Retinal pigment epithelial cell (primary cell): ENCODE measurements at places on chromosomes 6 and 20.

DNA sequence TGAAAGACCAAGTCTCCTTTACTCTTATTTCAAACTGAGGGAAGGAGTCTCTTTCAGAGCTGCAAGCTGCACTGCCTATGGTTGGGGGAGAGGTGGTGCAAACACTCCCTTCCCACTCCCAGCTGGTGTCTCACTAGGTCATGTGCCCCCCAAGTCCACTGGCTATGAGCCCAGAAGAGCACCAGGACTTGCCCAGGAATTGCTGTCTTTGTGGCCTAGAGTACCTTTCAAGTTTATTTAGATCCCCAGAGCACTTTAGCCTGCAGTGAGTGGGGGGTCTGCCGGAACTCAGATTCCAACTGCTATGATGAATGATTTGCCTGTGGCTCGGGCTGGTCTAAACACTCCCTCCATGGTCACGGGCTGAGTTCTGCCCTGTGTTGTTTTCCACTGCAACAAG lies 192.6 kb upstream of the CITED2 start:
- DNase-seq = no peak

- DNase-seq = no peak
Observed at GRCh38 chr6:4682431-4683097, 93.6 kb upstream of the CDYL start.

DNA sequence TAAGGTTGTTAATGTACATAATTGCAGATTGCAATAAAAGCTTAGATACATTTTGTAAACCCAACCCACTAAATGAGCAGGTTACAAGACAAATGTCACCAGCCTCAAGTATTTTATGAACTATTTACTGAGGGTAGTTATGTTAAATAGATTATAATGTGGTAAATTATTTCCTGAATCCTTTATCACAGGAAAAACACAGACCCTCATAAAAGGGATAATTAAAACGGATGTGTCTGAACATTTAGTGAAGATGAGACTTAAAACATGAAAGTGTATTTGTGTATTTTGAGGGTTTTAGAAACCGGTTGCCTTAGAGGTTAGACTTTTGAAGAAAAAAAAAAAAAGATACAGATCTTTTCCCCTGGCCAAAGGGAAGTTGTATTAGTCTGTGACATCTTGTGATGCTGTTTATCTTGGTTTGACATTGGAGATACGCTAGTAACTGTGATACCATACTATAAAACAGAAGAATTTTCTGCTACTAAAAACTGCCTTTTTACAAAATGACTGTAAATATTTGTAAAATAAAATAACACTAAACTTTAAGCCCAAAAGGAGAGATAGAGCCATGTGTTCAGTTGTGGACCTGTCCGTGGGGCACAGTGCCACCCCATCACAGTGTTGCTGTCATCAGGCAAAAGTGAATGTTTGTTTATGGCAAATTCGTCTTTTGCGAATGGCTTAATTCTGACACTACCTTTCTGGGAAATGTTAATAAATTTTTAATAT lies 9.7 kb downstream of the DYNLT1 start:
- DNase-seq = no peak

GRCh38 chr6:68052234-68052633 lies 582.8 kb upstream of the ADGRB3 start:
- no peak for DNase-seq

- DNase-seq = no peak
Observed at GRCh38 chr6:127199470-127199869, 67.2 kb upstream of the RNF146 start.

GRCh38 chr6:41974281-41974825 lies 32.7 kb upstream of the CCND3 start:
- no peak for DNase-seq

DNA sequence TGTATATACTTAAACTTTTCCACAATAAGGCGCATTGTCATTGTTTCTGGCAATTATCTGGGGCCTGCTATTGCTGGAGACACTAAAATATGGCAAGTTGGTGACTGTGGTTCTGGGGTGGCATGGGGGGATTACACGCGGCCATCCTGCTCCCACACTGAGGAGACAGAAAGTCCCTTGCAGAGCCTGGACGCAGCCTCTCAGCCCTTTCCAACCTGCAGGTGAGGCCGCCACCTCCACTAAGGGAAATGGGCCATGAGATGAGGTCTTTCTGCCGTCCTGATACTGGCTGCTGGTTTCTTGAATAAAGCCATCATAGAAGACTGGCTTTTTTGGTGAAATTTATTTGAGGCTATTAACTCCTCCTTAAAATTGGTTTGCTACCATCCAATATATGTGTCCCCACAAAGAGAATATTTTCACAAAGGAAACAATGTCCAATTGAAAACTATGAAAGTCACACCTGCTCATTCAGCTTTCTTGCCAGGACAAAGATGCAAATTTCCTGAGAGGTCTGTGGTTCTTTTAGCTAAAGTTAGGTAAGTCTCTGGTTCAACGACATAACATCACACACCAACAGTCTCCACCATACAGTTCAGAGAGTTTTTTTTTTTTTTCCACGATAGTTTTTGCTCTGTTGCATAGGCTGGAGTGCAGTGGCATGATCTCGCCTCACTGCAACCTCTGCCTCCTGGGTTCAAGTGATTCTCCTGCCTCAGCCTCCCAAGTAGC lies 13.0 kb downstream of the TXNDC5 start:
- DNase-seq = no peak

GRCh38 chr6:52303178-52303577 lies 18.6 kb upstream of the MCM3 start:
- no peak for DNase-seq

DNA sequence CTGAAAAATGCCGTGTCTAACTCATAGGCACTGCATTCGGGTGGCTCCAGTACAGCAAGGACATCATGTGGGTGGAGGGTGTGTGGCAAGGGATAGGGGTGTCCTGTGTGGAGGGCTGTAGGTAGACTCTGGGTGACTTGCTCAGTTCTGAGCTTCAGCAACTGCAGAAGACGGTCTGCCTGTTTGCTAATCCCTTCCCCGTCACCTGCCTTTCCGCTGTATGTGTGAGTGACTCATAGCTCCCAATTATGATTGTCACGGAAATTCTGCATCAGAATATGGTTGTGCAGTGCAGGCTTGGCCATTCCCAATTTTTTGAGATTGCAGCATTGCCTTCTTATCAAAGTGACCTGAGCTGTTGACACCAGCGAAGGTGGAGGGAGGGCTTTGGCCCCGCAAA lies 174.3 kb downstream of the CDH4 start:
- DNase-seq = peak; percentile 21

GRCh38 chr6:24089736-24090135 lies 36.3 kb upstream of the NRSN1 start:
- DNase-seq = no peak

- DNase-seq = no peak
Observed at GRCh38 chr6:113383701-113384100, 473.4 kb upstream of the MARCKS start.

- DNase-seq = no peak
Observed at GRCh38 chr6:146253691-146254090, 224.8 kb downstream of the GRM1 start.

GRCh38 chr20:58555078-58555765 lies 40.0 kb upstream of the APCDD1L start:
- peak; percentile 39 for DNase-seq

- DNase-seq = no peak
Observed at GRCh38 chr20:59438201-59438600, 137.8 kb downstream of the EDN3 start.

- DNase-seq = no peak
Observed at GRCh38 chr6:26524722-26525370, 13.3 kb upstream of the HMGN4 start.

GRCh38 chr6:104623052-104623690 lies 236.5 kb downstream of the HACE1 start:
- peak; percentile 39 for DNase-seq

- DNase-seq = no peak
Observed at GRCh38 chr20:53814060-53814459, 220.4 kb upstream of the ZNF217 start.

- DNase-seq = no peak
Observed at GRCh38 chr6:145704143-145704781, 31.1 kb downstream of the EPM2A start.

DNA sequence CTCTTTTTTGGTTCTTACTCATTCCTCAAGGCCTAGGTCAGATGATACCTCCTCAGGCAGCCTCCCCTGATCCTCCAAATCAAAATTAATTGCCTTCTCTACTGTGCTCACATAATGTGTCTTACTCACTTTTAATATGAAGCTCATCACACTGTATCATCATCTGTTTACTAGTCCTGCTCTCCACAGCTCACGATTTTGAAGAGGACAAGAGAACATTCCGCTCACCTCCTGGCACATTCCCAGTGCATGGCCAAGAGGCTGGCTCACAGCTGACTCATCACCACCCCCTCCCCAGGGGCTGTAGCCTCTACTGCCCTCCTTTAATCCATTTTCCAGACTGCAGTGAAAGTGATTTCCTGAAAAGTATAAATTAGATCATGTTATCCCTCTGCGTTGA lies 133.1 kb downstream of the ALDH8A1 start:
- DNase-seq = peak; percentile 54

GRCh38 chr6:113882336-113883022 lies 25.3 kb downstream of the MARCKS start:
- no peak for DNase-seq

DNA sequence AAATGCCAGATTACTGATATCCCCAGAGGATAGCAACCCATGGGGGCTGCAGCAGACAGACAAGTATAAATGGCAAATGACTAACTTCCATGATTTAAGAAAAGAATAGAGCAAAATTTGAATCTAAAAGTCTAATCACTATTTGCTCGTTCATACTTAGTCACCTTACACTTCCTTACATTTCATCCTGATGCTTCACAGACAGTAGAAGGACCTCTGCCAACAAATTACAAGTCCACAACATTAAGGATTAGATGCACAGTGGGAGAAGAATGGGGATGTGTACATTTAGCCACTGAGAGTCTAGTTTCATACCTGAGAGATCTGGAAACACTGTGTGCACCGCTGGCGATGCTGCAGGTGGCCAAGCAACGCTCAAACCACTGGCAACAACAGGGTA lies 72.4 kb downstream of the FYN start:
- no peak for DNase-seq

DNA sequence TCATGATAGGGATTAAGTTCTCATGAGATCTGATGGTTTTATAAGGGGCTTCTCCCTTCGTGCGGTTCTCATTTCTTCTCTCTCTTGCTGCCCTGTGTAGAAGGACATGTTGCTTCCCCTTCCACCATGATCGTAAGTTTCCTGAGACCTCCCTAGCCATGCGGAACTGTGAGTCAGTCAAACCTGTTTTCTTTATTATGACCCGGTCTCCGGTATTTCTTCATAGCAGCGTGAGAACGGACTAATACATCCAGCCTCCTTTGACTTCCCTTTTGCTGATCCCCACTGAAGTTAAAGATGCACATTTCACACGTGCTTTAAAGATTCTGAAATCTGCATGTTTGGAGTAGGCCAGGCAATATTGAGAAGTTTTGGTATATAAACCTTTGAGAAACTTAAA lies 543.1 kb downstream of the PRKN start:
- DNase-seq = no peak

- no peak for DNase-seq
Observed at GRCh38 chr20:47672886-47673670, 112.2 kb downstream of the SULF2 start.
